Mucosa of descending colon (tissue), 3 donors: ENCODE measurements at places on chromosomes 4 and X.

GRCh38 chrX:103776546-103776945 is at the start of gene PLP1:
Gene PLP1, plus strand, starts transcription at chrX:103776840. Its CDS starts 156 bp downstream, at chrX:103776996.
- DNase-seq = no peak

- DNase-seq = no peak
These were observed 10.8 kb upstream of the PHKA2 start for GRCh38 chrX:18994713-18995112.

DNA sequence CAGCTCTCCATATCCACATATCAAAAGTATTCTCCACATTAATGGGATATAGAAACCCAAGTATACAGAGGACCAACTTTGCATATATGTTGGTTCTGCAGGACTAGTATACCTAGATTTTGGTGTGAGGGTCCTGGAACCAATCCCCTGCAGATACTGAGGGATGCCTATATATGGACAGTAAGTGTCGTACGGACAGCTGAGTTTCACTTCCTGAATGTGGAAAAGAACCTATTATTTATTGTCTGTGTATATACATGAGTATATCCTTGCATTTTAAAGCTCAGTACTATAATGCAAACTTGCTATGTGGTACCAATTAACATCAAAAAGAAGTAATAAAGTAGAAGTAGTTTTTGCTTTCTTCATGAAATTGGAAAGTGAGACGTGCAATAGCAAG is 101.9 kb downstream of the FBXW7 start:
- no peak for DNase-seq

GRCh38 chr4:88320224-88320779 is 35.9 kb upstream of the PPM1K start:
- DNase-seq = no peak

DNA sequence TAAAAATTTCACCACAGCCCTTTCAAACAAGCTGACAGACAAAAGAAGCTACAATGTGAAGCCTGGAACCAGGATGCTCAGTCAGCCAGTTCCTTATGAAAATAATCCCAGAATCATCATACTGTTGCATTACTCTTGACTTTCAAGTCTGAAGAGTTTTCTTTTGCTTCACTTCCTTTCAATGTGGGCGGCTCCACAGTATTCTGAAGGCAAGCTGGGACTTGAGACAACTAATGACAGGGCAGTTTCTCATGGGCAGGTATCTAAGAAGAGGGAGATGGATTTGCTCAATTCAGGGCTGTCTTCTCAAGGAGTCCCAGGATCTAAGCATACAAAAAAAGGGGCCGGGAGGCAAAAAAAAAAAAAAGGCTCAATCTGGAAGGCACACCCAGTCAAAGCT is 173.4 kb downstream of the PAPSS1 start:
- no peak for DNase-seq

GRCh38 chr4:4726051-4726450 is 133.4 kb upstream of the MSX1 start:
- no peak for DNase-seq

DNA sequence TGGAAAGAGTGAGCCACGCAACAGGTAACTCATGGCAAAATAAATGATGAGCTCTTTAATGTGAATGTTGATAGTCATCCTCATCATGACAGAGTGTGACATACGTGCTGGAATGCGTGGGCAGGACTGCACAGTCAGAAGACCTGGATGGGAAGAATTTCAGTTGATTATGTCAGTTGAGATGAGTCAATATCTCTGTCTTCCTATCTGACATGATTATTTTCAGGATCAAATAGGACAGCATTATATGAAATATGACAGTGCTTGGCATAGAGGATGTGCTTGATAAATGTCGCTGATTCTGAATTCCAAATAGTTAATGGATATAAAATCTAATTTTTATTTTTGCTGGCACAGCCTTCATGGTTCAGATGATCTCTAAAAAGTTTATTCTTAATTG is 95.1 kb downstream of the IL15 start:
- DNase-seq = no peak

GRCh38 chr4:101418055-101418454 is 70.7 kb upstream of the PPP3CA start:
- DNase-seq = no peak

DNA sequence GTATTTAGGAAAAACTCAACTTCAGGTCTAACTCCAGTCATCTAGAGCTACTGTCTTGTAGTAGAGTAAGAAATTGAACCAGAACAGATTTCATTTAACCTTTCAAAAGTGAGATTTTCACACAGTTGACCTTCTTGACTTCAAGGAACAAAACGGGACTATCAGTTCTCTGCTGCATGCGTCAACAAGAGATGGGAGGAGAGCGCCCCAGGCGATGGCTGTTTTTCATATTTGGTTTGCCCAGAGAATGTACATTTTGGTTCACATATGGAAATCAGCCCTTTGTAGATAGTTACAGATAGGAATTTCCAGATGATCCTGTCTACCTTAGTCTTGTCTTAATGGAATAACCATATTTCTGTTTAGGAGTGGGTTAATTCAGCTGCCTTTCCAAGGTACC is 158.1 kb downstream of the POLA1 start:
- DNase-seq = no peak

DNA sequence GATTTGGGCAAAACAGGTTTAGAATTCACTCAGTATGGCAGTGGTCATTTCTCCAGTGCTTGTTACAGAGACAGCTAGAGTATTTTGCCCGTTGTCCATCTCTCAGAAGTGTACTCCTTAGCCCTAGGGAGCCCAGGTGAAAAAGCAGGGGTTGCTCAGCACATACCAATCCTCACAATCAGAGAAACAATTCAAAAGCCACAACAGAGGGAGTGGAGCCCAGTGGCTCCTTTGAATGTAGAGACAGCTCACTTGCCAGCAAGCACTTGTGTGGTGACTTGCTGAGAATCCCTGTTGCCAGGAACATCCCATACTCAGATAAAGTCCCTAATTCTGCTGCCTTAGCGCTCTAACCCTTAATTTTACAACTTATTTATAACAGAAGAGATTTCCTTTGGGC is 1488.3 kb downstream of the RPA4 start:
- DNase-seq = no peak

- peak; percentile 4 for DNase-seq
These were observed 147.8 kb upstream of the PAQR3 start for GRCh38 chr4:79087071-79087470.

- no peak for DNase-seq
These were observed 16.9 kb downstream of the MFAP3L start for GRCh38 chr4:170009291-170009690.

DNA sequence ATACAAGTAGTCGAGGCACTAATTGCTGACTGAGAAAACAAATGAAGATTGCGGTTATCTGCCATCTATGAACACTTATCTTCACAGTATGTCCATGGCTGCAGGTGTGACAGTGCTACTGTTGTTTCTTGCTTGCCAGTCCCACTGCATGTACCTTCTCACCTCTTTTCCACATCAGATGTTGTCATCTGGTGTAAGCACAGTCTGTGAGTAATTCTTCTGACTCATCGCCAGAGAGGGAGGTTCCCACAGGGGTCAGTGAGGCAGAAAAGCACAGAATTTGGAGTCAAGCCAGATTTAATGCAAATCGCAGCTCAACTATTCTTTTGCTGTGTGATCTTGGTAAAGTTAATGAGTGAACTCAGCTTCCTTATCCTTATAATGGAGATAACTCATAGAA is 144.4 kb downstream of the GLRA2 start:
- DNase-seq = no peak

DNA sequence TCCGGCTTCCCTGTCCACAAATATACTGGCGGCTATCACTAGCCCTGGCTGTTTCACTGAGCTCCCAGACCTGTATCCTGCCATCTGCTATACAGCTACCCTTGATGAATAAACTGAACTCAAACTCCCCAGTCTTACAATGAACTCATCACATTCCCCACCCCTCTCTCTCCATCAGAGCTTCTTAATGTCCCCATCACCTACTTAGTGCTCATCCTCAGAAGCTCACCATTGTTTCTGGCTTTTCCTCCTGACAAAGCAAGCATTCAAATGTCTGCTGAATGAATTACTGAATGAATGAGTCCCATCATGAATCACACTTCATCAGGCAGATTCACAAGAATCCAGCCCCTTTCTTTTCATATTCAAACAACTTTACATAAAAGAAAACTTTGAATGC is 5.7 kb upstream of the DGAT2L6 start:
- DNase-seq = no peak

GRCh38 chr4:133498149-133498548 is 349.1 kb downstream of the PCDH10 start:
- no peak for DNase-seq

DNA sequence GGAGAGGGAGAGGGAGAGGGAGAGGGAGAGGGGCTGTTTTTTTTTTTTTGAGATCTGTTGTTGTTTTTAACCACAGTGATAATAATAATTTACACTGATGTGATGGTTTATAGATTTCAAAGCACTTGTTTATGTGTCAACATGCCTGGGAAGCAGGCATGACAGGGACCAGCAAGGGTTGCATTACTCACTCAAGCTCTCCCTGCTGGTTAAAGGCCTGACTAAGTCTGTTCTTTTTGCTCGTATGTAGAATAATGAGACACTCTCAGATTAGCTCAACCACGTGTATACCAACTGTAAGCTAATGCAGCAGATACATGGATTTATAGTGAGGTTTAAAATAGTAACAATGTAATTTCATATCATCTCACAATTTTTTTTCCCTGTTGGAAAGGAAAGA is 134.6 kb upstream of the BOD1L1 start:
- no peak for DNase-seq

DNA sequence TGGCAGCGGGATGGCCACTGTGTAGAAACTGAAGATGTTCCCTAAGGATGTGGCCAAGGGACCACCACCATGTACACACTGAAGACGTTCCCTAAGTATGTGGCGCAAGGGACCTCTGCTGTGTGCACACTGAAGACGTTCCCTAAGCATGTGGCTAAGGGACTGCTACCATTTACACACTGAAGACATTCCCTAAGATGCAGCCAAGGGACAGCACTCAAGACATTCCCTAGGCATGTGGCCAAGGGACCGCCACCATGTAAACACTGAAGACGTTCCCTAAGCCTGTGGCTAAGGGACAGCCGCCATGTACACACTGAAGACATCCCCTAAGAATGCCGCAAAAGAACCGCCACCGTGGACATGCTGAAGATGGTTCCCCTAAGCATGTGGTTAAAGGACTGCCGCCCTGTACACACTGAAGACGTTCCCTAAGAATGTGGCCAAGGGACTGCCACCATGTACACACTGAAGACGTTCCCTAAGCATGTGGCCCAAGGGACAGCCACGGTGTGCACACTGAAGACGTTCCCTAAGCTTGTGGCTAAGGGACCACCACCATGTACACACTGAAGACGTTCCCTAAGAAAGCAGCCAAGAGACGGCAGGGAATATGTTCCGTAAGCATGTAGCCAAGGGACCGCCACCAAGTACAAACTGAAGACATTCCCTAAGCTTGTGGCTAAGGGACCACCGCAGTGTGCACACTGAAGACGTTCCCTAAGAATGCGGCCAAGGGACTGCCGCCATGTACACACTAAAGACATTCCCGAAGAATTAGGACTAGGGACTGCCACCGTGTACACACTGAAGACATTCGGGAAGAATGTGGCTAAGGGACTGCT is 43.3 kb downstream of the DHRSX start:
- no peak for DNase-seq

- no peak for DNase-seq
These were observed 524.7 kb downstream of the SPRY1 start for GRCh38 chr4:123921339-123921738.

GRCh38 chr4:146510942-146511341 is 10.8 kb downstream of the SLC10A7 start:
- DNase-seq = no peak

GRCh38 chrX:148784137-148784536 is 283.7 kb downstream of the AFF2 start:
- DNase-seq = no peak

DNA sequence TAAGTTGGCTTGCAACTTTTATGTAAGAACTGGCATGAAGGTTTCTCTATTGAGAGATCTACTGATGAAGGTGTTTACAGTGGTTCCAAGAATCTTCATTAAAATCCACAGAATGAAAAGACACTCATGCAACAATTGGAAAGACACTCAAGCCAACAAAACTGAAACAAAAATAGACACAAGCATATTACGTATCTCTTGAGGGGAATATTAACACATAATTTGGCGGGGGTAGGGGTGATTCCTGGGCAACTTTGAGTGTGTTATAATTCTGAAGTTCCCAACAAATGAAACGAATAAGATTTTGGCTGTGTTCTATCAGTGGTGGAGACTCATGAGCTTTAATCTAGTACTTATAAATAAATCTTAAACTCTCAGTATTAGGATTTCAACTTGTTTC is 75.1 kb downstream of the SPATA18 start:
- DNase-seq = no peak

- DNase-seq = no peak
These were observed 23.6 kb downstream of the KLF3 start for GRCh38 chr4:38687571-38688011.

DNA sequence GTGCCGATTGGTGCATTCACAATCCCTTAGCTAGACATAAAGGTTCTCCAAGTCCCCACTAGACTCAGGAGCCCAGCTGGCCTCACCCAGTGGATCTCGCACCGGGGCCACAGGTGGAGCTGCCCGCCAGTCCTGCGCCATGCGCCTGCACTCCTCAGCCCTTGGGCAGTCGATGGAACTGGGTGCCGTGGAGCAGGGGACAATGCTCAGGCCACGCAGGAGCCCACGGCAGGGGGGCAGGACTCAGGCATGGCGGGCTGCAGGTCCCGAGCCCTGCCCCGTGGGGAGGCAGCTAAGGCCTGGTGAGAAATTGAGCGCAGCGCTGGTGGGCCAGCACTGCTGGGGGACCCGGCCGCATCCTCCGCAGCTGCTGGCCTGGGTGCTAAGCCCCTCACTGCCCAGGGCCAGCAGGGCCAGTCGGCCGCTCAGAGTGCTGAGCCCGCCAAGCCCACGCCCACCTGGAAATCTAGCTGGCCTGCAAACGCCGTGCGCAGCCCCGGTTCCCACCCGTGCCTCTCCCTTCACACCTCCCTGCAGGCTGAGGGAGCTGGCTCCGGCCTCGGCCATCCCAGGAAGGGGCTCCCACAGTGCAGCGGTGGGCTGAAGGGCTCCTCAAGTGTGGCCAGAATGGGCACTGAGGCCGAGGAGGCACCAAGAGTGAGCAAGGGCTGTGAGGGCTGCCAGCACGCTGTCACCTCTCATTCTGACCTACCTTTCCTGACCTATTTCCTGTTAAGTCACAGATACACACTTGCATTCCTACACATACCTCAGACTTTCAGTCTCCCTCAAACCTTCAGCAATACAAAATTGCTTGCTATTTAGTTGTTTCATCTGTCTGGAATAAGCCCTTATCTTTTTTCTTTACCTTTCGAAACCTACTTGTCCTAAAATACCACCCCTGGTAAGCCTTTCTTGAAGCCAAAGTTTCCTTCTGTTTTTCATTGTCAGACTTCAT is 20.7 kb downstream of the UBE2K start:
- DNase-seq = no peak
